ENCODE measurements at places on chromosomes 2 and 18. TPM values are rescaled to one million over a fixed set of nuclear protein-coding genes. Genes with fewer than 3 reads are reported as not detected.

GRCh38 chr2:24635181-24635580 is 144.1 kb downstream of the NCOA1 start:
- DNase-seq = no peak

DNA sequence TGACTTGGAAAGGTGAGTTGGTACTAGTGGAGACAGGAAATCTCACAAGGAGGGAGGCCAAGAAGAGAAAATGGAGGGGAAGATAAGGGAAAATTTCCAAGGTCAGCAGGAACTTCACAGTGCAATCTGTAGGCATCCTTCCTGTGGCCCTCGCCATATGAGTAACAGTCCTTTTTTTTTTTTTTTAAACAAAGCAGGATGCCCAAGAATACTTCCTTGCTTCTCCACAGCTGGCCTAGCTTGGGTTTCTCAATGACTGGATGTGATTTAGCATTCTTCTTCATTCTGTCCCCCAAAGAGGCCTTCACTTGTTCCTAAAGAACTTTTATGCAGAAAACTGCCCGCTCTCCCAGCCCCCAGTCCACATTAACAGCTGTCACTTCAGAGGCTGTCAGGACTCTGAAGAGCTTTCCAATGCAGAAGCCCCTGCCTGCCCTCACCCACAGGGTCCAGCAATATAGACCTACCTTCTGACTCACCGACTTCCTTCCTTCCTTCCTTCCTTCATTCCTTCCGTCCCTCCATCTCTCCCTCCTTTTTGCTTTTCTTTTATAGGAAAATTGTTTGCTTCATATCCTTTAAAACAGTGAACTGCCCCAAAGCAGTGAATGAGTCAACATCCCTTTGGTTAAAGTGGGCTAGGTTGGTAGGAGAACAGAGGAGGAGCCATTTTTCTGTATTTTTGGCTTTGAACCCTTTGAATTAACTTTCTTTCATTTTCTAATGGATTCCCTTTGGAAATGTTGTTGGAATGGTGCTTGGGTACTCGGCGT is 172.0 kb downstream of the MGAT5 start:
- no peak for DNase-seq

DNA sequence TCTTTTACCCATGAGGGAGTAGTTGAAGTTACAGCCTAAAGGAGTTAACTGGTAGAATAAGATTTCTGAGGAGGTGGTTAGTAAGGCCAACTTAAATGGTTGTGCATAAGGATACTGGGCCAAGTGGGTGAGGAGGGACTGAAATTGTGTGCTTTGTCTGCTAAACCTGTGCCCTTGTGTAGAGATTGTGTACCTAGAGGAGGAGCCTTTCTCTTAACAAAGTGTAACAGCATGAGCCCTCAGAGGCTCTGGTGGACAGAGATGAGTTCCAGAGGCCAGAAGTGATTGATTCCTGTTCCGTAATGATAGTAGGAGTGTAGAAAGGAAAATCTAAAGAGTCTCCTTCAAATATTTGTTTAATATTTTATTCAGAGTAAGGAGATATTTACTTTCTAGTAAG is 42.9 kb downstream of the OTX1 start:
- DNase-seq = no peak

DNA sequence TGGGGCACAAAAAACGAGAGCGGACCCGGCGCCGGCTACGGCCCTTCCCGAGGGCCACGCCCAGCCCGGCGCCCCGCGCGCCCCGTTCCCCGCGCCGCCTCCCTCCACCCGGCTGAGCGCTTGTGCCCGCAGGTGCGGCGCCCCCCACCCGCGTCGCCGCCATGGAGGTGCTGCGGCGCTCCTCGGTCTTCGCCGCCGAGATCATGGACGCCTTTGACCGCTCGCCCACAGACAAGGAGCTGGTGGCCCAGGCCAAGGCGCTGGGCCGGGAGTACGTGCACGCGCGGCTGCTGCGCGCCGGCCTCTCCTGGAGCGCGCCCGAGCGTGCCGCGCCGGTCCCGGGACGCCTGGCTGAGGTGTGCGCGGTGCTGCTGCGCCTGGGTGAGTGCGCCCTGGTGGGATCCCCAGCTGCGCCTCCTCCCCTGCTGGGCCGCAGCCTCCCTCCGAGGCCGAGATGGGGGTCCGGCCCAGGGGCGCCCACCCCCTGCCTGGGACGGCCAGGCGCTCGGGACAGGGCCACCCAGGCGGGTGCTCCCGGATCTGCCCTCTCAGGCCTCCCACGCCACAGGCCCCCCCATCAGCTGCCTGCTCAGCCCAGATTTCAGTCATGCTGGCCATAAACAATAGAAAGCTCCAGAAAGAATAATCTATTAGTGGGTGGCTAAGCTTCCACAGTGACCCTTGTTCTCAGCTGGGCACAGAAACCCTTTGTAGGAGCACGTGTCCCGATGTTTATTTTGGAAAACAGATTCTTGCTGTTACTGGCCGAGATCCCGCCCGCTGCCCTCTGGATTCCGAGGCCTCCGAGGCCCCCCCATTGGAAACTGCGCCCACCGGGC is 997 bp downstream of the BOK start:
- DNase-seq = no peak

- no peak for DNase-seq
Measured at GRCh38 chr2:222566229-222566628, 89.7 kb downstream of the FARSB start.

DNA sequence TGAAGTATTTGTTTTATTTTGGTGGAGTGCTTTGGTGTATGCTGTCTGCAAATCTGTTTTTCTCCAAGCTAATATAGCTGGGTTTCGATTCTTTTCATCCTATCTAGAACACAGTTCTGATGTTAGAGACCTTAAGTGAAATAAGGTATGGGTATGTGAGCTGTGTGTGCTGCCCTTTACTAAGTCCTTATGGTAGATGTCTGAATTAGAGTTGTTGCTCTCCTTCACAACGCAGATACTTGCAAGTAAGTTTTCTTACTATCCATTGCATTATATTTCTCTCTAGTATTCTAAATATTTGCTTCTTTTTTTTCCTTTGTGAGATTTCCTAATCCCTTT is 38.6 kb downstream of the AGFG1 start:
- DNase-seq = no peak

CNGA3 gene
- not detected for total RNA-seq

DNA sequence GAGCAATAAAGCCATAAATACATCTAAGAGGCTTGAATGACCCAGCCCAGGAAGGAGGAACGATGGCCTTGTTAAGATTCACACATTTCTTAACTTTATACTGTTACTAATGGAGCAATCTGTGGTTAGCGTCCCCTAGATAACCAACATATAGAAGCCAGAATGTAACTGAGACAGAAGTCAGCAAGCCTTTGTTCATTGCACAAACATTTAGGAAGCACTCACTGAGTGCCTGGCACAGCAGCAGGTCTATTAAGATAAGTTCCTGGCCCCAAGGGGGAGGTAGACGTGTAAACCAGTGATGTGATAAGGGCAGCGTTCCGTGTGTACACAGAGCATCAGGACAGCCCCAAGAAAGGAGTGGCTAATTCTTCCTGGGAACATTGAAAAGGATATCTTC is 63.6 kb upstream of the ATL2 start:
- no peak for DNase-seq

- no peak for DNase-seq
Measured at GRCh38 chr2:120912101-120912985, 176.7 kb downstream of the GLI2 start.

EPB41L3 gene
- 6.2 TPM for total RNA-seq
